ENCODE measurements at places on chromosomes 11 and 22. TPM values are rescaled to one million over a fixed set of nuclear protein-coding genes. Genes with fewer than 3 reads are reported as not detected.
A peak's percentile ranks its signal among the peaks of the same experiment; 100 is the strongest.

GRCh38 chr11:16293204-16293681, 63.1 kb downstream of the SOX6 start:
- DNase-seq, result no peak

- no peak for DNase-seq
Observed at GRCh38 chr11:8031248-8032115, 44.3 kb downstream of the EIF3F start.

DNA sequence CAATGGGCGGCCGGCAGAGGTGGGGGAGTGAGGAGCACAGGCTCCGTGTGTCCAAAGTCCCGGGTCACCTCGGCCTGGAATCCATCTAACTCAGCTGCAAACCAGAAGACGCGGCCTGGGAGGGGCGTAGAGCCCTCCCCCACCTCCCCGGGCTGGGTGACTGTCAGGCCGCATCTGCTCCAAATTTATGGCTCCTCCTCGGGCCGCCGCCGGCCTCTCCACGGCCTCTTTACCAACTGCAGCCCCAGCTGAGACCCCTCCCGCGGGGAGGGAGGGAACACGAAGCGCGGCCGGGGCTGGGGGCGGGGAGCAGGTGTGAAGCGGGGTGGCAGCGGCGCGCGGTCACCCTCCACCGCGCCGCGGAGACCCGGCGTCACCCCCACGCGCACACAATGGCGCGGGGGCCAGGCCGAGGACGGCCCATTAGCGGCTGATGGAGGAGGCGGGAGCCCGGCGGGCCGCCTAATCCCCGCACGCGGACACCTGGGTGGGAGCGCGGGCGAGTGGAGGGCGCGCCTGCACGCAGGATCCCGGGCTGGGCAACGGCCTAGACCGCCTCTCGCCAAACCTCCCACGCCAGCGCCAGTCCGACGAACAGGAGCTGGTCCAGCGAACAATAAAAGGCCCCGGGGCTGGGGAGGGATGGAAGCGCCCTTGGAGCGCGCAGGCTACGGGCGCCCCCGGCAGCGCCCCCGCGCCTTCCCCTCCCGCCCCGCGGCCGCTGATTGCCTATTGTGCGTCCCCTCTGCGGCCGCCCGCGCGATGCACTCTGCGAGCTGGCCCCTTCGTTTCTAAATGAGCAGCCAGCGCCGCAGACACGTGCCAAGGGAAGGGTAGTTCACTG, 25.9 kb upstream of the ROBO3 start:
- DNase-seq, result no peak

DNA sequence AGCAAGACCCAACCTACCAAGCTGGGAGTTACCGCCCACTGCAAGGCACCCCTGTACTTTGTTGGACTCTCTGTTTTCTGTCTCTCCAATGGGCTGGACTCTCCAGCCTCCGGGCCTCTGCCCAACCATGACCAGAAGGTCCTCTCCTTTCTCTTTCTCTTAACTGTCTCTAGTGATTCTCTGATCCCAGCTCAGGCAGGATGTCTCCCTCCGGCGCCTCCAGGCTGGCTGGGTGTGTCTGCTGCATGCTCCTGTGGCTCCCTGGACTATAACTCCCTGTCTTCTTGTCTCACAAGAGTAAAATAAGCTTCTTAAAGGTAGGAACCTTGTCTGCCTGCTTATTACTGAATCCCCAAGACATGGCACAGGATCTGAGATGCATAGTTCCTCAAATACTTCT, 36.3 kb downstream of the TIMP3 start:
- DNase-seq, result no peak

GRCh38 chr11:30774496-30775232, 188.5 kb upstream of the MPPED2 start:
- no peak for DNase-seq

- DNase-seq, result no peak
Observed at GRCh38 chr22:42716221-42716620, 4.4 kb downstream of the A4GALT start.

- DNase-seq, result no peak
Observed at GRCh38 chr11:128784059-128784804, 82.9 kb downstream of the KCNJ1 start.

- no peak for DNase-seq
Observed at GRCh38 chr22:25475257-25476022, 89.0 kb upstream of the GRK3 start.

DNA sequence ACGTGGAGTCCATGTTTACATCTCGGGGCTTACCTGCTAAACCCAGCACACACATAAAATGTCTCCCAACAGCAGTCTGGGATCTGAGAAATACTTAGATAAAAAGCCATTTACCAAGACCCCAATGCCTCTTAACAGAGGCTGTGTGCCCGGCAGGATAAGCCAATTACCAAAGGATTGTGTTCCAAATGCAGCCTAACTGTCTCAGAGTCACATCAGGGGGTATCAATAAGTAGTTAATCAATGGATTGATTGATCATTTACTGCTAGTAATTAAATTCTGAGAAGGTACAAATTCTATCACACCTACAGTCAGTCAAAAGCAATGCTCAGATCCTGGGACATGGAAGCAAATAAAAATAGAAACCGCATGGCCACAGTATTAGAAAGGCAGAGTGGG, 125.6 kb downstream of the DSCAML1 start:
- DNase-seq, result no peak

DNA sequence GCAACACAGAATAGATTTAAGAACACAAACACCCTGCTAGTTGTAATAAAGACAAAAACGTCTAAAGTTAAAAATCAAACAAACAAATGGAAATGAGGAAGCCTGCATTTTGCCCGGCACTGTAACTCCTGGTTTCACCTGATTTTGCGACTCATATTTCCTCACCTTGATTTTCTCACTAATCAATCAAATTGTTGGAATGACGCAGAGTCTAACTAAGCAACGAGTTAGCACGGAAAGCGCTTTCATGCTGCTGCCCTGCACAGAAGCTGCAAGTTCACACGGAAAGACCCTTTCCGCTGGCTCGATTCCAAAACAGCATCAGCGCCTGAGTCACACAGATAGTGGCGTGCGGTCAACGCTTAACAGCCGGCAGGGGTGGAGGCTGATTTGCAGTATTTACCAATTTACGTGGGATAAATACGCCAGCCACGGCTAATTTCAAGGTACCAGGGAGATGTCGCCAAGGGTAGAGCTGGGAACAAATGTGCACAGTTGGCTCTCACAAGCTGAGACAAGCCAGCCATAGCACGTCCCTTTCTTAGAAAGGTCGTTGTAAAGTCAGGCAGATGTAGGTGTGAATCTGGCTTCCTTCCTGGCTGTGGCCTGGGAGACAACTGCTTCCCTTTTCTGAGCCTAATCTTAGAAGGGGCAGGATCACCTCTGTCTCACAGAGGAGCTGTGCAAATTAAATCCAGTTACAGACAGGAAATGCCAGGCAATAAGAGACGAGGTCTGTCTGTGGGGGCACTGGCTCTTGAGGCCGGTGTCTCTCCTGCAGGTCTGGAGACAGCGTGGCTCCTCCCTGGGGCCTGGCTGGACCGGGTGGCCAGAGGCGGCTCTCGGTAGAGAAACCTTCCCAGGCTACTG, 76.9 kb upstream of the TTLL12 start:
- DNase-seq, result no peak

- no peak for DNase-seq
Observed at GRCh38 chr11:28223577-28223976, 115.4 kb downstream of the METTL15 start.

DNA sequence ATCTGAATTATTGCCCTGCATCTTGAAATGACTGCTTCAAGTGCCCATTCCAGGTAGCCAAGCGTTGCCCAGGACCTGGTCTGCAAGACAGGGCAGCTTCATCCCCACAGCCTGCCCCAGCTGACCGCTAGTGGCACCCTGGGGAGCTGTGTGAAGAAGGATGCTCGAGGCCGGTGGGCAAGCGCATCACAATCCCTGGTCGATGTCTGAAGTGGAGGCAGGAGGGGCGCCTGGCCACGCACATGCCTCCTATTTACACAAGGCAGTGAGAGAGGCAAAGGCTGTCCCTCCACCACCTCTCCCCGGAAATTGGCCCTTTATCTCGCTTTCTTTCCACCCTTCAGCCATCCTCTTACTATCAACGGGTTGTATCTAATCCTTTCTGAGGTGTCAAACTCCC, 28.1 kb upstream of the PHF21A start:
- DNase-seq, result no peak

DNA sequence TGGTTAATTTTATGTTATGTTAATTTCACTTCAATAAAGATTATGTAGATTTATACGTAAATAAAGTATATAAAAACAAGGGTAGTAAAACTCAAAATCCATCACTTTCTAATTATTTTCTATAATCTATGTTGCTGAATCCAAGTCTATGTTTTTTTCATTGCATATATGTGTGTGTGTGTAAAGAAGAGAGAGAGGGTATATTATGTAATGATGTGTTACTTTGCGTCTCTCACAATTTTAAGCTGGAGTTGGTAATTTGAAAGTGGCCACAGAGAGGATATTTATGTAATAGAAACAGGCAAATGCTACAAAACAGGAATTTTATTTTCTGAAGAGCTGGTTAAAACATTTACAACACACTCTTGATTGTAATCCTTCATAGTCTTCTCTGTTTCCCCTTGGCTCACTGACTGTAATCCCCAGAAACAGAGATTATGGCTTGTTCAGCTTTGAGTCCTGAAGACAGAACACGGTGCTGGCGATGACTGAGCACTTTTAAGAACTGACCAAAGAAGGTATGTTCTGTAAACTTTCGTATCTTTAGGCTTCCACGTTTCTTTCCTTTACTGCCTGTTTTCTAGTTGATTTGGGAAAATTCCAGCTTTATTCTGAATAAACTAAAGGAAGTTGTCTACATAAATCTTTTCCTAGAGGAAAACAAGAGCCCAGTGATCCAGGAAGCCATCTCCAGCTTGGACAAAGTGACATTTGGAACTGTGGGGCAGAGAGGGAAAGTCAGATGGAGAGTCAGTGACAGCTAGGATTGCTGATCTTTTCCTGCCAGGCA, 43.6 kb downstream of the OR2AG2 start:
- no peak for DNase-seq

DNA sequence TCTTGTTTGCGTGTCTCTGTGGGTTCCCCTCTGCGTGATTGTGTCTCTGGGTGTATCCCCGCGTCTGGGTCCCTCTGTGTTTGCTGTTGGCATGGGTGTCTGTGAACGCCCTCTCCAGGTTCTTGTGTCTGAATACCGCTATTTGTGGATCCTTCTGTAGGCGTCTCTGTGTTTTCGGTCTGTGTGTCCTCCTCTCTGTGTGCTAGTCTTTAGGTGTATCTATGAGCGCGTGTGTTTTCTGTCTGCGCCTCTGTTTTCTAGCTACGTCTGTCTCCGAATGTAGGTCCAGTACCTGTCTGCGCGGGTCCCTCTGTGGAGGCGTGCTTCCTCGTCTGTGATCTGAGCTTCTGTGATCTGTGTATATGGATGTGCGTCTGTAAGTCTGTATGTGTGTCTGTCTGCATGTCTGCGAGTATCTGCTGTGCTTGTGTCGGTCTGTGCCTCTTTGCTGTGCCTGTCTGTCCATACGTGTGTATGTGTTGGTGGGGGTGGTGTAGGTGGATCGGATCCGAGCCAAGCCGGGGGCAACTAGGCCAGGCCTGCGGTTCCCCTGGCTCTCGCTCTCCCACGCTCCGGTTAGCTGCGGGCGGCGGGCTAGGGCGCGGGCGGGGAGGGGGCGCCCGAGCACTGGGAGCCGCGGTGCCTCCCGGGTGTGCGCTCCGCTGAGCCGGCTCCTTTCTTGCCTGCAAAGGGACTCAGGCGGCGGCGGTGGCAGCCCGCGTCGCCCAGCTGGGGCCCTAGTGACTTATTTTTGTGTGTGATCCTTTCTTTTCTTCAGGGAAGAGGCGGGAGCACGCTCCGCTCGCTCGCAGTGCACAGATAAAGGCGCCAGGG, 105.3 kb upstream of the E2F8 start:
- peak; percentile 50 for DNase-seq

GRCh38 chr11:316031-316701, 2.3 kb downstream of the IFITM1 start:
- peak; percentile 76 for DNase-seq

- DNase-seq, result no peak
Observed at GRCh38 chr11:73312851-73313327, 4.8 kb downstream of the ARHGEF17 start.

- DNase-seq, result no peak
Observed at GRCh38 chr11:11501546-11502262, 120.1 kb downstream of the GALNT18 start.

- DNase-seq, result no peak
Observed at GRCh38 chr11:60718524-60719316, 5.8 kb upstream of the MS4A18 start.

DNA sequence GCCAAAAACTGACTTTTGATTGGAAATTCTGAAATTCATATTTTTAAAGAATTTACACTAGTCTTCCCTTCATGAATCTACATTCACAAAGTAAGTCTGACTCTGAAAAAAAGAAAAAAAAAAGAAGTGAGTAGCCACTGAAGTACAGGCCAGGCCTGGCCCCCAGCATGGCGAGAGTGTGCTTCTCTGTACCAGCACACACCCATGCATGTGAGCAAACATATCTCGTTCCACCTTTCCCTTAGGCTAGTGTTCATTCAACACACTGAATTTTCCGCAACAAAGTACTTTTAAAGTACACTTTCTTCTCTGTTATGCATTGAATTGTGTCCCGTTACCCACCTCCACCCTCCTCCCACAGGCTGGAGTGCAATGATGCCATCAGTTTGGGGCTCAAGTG, 4.5 kb downstream of the C11orf16 start:
- no peak for DNase-seq

DNA sequence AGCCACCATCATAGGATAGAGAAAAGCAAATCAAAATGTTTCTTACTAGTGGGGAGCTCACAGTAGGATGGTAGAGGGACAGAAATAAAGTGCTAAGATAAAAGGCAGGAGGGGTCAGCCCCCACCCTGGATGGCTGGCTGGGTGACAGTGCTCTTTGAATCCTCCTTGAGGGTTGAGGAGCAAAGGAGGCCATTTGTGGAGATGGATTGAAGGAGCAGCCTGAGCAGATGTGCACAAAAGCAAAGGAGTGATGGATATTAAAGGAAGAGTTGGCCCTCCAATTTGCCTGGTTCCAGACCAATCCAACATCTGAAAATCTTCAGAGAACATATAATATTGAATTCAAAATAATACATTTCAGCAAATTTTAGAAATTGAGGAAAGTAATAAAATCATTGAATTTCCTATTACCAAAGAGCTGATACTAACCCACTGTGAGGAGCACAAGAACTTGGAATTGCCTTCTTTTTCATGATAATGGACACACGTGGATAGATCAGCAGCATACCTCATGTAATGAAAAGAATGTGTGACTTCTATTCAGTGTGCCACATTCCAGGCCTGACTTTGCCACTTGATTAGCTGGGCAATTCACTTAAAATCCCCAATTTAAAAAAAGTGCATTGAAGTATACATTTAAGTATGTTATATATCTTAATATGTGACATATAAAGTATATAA, 287.0 kb downstream of the FAT3 start:
- no peak for DNase-seq

The C11orf52 gene
- 11.8 TPM for total RNA-seq

The MMP13 gene
- not detected for total RNA-seq

The NXPE2 gene
- total RNA-seq, result not detected

The RAPSN gene
- 0.68 TPM for total RNA-seq

The PGA5 gene
- 0.18 TPM for total RNA-seq

The ATP6V1E1 gene
- 31.3 TPM for total RNA-seq

The SNU13 gene
- total RNA-seq, result 39.7 TPM

The OSM gene
- total RNA-seq, result 0.10 TPM

The GRM5 gene
- total RNA-seq, result not detected

The C11orf58 gene
- 51.0 TPM for total RNA-seq
